ENCODE measurements at places on chromosomes 11 and 22. TPM values are rescaled to one million over a fixed set of nuclear protein-coding genes. Genes with fewer than 3 reads are reported as not detected.

APOBEC3F gene
- total RNA-seq, result 2.1 TPM

TNNT3 gene
- 1.3 TPM for total RNA-seq

OR51I1 gene
- not detected for total RNA-seq

PHETA2 gene
- total RNA-seq, result 2.0 TPM

INPP5J gene
- total RNA-seq, result 0.34 TPM

PATE4 gene
- total RNA-seq, result not detected

GDPD4 gene
- total RNA-seq, result not detected

AIP gene
- total RNA-seq, result 46.8 TPM

BCO2 gene
- 1.6 TPM for total RNA-seq

RIC3 gene
- total RNA-seq, result 0.68 TPM

DSCAML1 gene
- total RNA-seq, result not detected

NPTXR gene
- total RNA-seq, result under 0.01 TPM

TMA7B gene
- not detected for total RNA-seq

GRK3 gene
- 9.9 TPM for total RNA-seq

HPX gene
- 1.00 TPM for total RNA-seq

OR8D1 gene
- total RNA-seq, result not detected

CD81 gene
- 164 TPM for total RNA-seq

MCHR1 gene
- not detected for total RNA-seq

LUZP2 gene
- 0.36 TPM for total RNA-seq

CCDC188 gene
- total RNA-seq, result not detected

LRRC4C gene
- not detected for total RNA-seq

MOV10L1 gene
- under 0.01 TPM for total RNA-seq

SYCE3 gene
- total RNA-seq, result not detected

CHST1 gene
- total RNA-seq, result 1.7 TPM

APOBEC3G gene
- 4.8 TPM for total RNA-seq

PHLDA2 gene
- total RNA-seq, result 9.9 TPM

Data from nasal cavity respiratory epithelium epithelial cell of viscerocranial mucosa (primary cell).